ENCODE measurements at places on chromosomes 4 and X. TPM values are rescaled to one million over a fixed set of nuclear protein-coding genes. Genes with fewer than 3 reads are reported as not detected.

GRCh38 chr4:162841753-162842152 lies 324.9 kb downstream of the NAF1 start:
- no peak for DNase-seq

Gene FHIP1A
- 23.5 TPM for total RNA-seq

DNA sequence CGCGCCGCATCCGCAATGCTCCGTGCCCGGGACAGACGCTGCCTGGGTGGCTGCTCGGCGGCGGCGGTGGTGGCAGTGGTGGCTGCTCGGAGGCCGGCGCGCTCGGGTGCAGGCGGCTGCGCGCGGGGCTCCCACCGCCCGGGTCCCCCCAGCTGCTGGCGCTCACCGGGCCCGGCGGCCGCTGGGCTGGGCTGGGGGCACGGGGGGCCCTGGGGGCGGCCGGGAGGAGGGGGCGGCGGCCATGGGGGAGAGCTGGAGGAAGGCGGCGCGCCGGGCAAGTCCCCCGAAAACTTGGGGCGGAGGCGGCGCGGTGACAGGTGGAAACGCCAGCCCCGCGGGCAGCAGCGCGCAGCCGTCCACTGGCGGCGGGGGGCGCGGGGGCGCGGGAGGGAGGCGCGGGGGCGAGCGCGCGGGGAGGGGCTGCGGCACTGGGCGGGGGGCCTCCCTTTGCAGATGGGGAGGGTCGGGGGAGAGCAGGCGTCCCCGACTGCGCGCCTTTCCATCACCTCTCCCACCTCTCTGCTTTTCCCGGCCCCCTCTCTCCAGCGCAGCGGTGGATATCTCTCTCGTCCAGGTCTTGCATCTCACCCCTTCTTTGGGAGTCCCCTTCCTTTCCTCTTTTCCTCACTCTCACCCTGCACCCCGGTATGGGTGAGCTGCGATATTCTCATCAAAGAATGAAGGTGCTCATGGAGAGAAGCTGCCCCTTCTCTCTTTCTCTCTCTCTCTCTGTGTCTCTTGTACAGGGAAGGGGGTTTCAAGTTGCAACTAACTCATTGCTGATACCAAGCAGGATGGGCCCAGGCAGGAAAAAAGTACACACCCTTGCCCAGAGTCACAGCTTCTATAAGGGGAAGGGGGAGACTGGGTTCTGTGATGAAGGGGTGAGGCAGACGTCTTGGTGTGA lies 83.7 kb upstream of the DHRSX start:
- DNase-seq = no peak

Gene SHOX
- 0.19 TPM for total RNA-seq

GRCh38 chrX:123336666-123337065 lies 152.6 kb downstream of the GRIA3 start:
- DNase-seq = no peak

- DNase-seq = no peak
Observed at GRCh38 chr4:152536545-152537182, 772 bp upstream of the FBXW7 start.

Measured in esophagus squamous epithelium (tissue), 5 donors.